Liver (tissue), 10 donors: ENCODE measurements at places on chromosomes 6 and 20. TPM values are rescaled to one million over a fixed set of nuclear protein-coding genes. Genes with fewer than 3 reads are reported as not detected.

- H3K27ac ChIP-seq, result no peak overlapping the region
- no peaks in the 10 kb centered on the region for H3K36me3 ChIP-seq
- H3K27me3 ChIP-seq, result peaks cover 12% of the 10 kb centered on the region
- no peak overlapping the region for H3K4me3 ChIP-seq
Observed at GRCh38 chr20:46222521-46223007, 85.7 kb downstream of the CDH22 start.

DNA sequence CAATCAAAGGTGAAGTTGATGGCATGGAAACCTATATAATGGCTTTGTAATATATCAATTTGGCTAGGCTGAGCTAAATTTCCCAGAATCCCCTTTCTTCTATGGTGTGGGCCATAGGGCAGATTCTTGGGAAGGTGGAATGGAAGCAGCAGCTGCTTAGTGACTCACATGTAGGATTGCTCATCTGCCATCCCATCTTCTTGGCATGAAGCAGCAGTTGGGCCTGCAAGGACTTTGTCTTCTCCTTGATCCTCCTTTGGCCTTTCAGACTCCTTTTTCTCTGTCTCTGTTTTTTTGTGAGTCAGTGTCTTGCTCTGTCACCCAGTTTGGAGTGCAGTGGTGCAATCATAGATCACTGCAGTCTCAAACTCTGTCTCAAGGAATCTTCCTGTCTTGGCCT is 52.6 kb upstream of the CEP162 start:
- no peak overlapping the region for H3K27ac ChIP-seq
- H3K4me3 ChIP-seq, result no peak overlapping the region
- H3K36me3 ChIP-seq, result no peaks in the 10 kb centered on the region
- no peak for DNase-seq
- H3K4me1 ChIP-seq, result no peaks in the 10 kb centered on the region

DNA sequence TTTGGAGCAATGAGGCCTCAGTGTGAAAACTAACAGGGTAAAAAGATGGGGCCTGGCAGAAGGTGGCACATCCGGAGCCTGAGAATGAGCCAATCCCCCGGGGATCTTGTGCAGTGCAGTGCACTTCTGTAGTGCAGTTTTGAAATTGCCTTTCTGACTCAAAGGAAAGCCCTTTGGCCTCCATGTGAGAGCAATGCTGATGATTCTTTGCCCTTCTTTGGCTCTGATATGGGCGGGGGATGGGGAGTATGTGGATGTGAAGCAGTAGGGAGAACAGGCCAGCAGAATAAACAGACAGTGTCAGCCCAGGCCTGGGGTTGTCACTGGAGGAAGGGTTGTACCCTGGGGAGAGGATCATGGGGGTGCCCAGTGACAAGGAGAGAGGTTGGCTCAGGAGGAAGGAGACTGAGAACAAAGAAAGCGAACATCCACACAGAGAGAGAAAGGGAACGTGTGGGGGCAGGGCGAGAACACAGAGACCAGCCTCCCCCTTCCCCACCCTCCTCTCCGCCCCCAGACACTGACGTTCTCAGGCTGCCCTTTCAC is 351.2 kb downstream of the CDC5L start:
- peak; percentile 39 for DNase-seq
- no peak overlapping the region for H3K27ac ChIP-seq
- H3K36me3 ChIP-seq, result no peaks in the 10 kb centered on the region
- H3K4me3 ChIP-seq, result no peak overlapping the region

DNA sequence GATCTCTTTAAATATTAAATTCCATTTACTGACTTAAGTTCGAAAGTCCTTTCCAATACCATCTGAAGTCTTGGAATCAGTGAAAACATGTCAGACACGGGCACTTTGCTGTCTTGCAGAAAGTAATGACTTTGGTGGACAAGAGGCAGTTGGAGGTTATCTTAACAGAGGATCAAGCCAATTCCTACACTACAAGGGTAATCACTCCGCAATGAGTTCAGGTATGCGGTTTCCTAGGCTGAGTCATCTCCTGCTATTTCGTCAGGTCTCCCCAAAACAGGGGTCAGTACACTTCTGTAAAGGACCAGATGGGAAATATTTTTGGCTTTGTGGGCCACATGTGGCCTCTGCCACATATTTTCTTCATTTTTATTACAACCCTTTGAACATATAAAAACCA is 656.6 kb downstream of the KIF16B start:
- no peaks in the 10 kb centered on the region for H3K4me1 ChIP-seq
- DNase-seq, result no peak

GRCh38 chr6:129280749-129281148 is 397.8 kb downstream of the LAMA2 start:
- H3K4me1 ChIP-seq, result no peaks in the 10 kb centered on the region
- peaks cover 6% of the 10 kb centered on the region for H3K27me3 ChIP-seq
- no peak overlapping the region for H3K27ac ChIP-seq
- H3K4me3 ChIP-seq, result no peak overlapping the region

DNA sequence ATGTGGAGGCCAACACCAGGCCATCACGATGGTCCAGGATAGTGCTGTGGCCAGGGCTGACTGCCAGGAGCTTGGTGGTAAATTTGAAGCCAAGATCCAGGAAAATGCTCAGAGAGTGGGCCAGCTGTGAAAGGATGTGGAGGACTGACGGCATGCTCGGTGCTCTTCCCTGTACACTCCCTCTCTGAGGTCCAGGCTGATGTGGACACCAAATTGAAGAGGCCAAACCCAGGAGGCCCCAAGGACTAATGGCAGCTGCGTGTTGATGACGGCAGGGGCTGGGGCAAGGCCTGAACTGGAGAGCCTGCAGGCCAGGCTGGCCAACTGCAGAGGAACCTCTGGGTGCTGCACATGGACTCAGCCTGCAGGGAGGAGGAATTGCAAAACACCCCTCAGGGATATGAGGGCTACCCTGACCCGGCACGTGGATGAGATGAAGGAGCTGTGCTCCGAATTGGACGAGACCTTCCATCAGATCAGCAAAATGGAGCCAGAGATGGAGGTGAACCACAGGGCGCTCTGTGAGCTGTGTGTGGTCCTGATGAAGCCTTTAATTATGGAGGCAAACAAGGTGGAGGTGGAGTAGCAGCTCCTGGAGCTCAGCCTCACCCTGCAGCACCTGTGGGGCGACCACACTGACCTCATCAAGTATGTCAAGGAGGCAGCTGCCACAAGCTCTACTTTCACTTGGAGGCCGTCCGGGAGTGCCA is 6.9 kb upstream of the RAET1E start:
- DNase-seq, result no peak
- H3K4me1 ChIP-seq, result no peaks in the 10 kb centered on the region
- H3K27ac ChIP-seq, result no peak overlapping the region
- no peaks in the 10 kb centered on the region for H3K36me3 ChIP-seq
- no peaks in the 10 kb centered on the region for H3K27me3 ChIP-seq
- no peak overlapping the region for H3K4me3 ChIP-seq

The KIAA0408 gene
- not detected for total RNA-seq

DNA sequence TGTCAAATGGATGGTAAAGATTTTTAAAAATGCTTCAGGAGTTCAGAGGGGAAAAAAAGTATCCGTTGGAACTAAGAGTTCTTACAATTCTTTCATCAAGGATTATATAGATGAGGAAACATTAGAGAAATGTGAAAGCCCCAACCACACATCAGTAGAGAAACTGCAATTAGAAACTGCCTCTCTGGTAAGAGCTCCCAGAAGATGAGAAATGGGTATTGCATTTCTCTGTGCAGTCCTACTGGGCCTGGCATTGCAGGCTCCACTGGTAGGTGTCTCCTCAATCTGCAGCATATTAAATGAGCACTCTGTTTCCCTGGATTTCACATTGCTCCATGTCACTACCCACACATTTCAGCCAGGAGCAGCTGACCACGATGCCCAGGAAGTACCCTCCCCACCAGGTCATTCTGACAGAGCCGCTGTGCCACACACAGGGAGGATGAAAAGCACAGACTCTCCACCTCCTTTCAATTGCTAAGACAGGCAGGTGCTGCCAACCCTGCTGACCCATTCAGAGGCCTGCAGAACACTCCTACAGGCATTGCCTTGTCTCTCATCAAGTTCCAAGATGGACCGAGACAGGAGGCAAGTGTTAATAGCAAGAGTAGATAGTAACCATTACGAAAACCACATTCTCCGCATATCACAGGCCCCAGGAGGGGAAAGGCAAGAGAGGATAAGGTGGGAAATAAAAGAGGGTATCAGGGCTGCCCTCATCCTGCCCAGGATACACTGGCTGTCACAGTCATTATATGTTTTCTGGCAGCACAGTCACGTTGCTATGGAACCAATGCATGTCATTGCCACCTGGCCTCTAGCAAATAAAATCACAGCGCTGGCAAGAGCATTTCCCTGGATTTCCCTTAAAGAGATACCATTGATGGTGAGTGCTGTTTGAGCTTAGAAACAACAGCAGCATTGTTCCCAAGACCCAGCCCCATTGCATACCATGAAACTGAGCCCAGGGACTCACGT is 241.7 kb downstream of the ATXN1 start:
- no peak overlapping the region for H3K27ac ChIP-seq
- H3K4me1 ChIP-seq, result no peaks in the 10 kb centered on the region
- H3K4me3 ChIP-seq, result no peak overlapping the region
- no peaks in the 10 kb centered on the region for H3K27me3 ChIP-seq
- no peak for DNase-seq

DNA sequence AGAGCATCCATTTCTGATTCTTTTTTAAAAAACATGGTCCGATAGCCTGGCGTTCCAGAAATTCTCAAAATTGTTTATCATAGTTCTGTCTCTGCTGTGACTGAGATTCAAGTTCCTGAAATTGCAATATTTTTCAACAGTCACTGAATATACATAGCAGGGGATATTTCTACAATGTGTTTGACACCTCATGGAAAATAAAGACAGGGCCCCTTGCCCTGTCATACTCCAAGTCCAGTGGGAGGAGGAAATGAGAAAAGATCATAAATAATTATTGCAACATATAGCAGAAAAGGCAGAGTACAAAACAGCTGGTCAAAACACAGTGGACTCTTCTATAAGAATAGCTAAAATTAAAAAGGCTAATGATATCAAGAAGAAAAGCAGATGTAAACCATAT is 234.8 kb upstream of the SPTLC3 start:
- no peak overlapping the region for H3K4me3 ChIP-seq
- DNase-seq, result no peak
- H3K27me3 ChIP-seq, result no peaks in the 10 kb centered on the region
- no peak overlapping the region for H3K27ac ChIP-seq
- no peaks in the 10 kb centered on the region for H3K36me3 ChIP-seq

- no peak for DNase-seq
- H3K27me3 ChIP-seq, result no peaks in the 10 kb centered on the region
- no peaks in the 10 kb centered on the region for H3K36me3 ChIP-seq
Observed at GRCh38 chr20:14986026-14986655, 648.7 kb upstream of the FLRT3 start.

GRCh38 chr20:19928328-19929011 is 88.7 kb upstream of the NAA20 start:
- no peaks in the 10 kb centered on the region for H3K36me3 ChIP-seq
- no peak overlapping the region for H3K27ac ChIP-seq
- H3K27me3 ChIP-seq, result no peaks in the 10 kb centered on the region
- no peak overlapping the region for H3K4me3 ChIP-seq

GRCh38 chr6:158713469-158713868 is 63.6 kb downstream of the SYTL3 start:
- no peak overlapping the region for H3K27ac ChIP-seq
- H3K36me3 ChIP-seq, result no peaks in the 10 kb centered on the region
- no peaks in the 10 kb centered on the region for H3K27me3 ChIP-seq
- no peak for DNase-seq
- H3K4me3 ChIP-seq, result no peak overlapping the region

DNA sequence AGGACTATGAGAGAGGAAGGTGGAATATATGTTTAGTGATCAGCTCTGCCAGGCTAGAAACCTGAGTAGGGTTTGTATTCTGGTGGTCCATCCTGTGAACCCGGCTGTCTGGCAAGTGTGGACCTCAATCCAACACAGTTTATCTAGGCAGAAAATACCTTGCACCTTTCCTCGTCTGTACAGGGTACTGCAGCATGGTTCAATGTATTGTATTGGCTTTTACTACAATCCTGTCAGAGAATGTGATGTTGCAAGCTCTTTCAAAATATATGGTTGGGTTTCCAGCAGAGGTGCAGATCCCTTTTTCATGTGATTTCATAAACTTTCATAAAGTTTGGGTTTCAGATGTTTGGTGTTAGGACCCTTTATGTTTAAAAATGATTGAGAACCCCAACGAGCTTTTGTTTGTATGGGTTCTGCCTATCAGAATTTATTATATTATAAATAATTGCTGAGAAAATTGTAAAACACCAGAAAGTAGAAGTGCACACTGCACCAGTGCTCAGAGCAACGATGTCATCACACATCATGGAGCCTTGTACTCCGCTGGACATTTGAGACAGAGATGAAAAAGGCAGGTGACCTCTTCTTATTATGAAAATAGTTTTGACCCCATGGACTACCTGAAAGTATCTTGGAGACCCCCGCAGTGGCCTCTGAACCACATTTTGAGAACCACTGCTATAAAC is 106.6 kb downstream of the RTN4IP1 start:
- peaks cover 3% of the 10 kb centered on the region for H3K36me3 ChIP-seq
- H3K27ac ChIP-seq, result no peak overlapping the region
- no peaks in the 10 kb centered on the region for H3K27me3 ChIP-seq

The CFAP206 gene
- not detected for total RNA-seq

The SERINC3 gene
- 65.4 TPM for total RNA-seq

- DNase-seq, result no peak
- H3K4me1 ChIP-seq, result no peaks in the 10 kb centered on the region
- peaks cover 31% of the 10 kb centered on the region for H3K36me3 ChIP-seq
- no peaks in the 10 kb centered on the region for H3K27me3 ChIP-seq
- no peak overlapping the region for H3K27ac ChIP-seq
- H3K4me3 ChIP-seq, result no peak overlapping the region
Observed at GRCh38 chr6:24431045-24431451, 28.3 kb downstream of the MRS2 start.

GRCh38 chr20:3744806-3745685 is 12.6 kb downstream of the HSPA12B start:
- H3K4me1 ChIP-seq, result peaks cover 5% of the 10 kb centered on the region
- H3K27me3 ChIP-seq, result no peaks in the 10 kb centered on the region
- peak; percentile 84 for DNase-seq

- no peak overlapping the region for H3K4me3 ChIP-seq
- no peaks in the 10 kb centered on the region for H3K27me3 ChIP-seq
- H3K27ac ChIP-seq, result no peak overlapping the region
Observed at GRCh38 chr6:135985471-135985870, 134.0 kb downstream of the PDE7B start.

The NRSN1 gene
- not detected for total RNA-seq

The CTAGE9 gene
- total RNA-seq, result not detected

- H3K27ac ChIP-seq, result no peak overlapping the region
- H3K27me3 ChIP-seq, result no peaks in the 10 kb centered on the region
- no peak overlapping the region for H3K4me3 ChIP-seq
- no peak for DNase-seq
Observed at GRCh38 chr6:13669476-13669875, 42.2 kb downstream of the RANBP9 start.

- H3K27ac ChIP-seq, result peak within 1 kb of the TSS; percentile 91
- DNase-seq, result peak; percentile 84
- peak within 1 kb of the TSS; percentile 76 for H3K4me3 ChIP-seq
- H3K36me3 ChIP-seq, result peaks cover 5% of the 10 kb centered on the region
- H3K27me3 ChIP-seq, result no peaks in the 10 kb centered on the region
- H3K4me1 ChIP-seq, result peaks cover 24% of the 10 kb centered on the region
Observed at GRCh38 chr20:62952373-62952967, at the start of gene SLC17A9. SLC17A9 (plus strand) TSS chr20:62952709; CDS start chr20:62952831, 122 bp downstream.

- H3K27me3 ChIP-seq, result no peaks in the 10 kb centered on the region
- H3K36me3 ChIP-seq, result peaks cover 19% of the 10 kb centered on the region
- no peaks in the 10 kb centered on the region for H3K4me1 ChIP-seq
- H3K27ac ChIP-seq, result no peak overlapping the region
- DNase-seq, result no peak
- no peak overlapping the region for H3K4me3 ChIP-seq
Observed at GRCh38 chr6:116238083-116238482, 15.8 kb downstream of the TSPYL4 start.
